ENCODE measurements at places on chromosomes 11 and 22.

- no peak for DNase-seq
Measured at GRCh38 chr11:130499828-130500227, 51.4 kb downstream of the ADAMTS15 start.

GRCh38 chr11:58813693-58814092, 30.8 kb downstream of the GLYATL2 start:
- DNase-seq = no peak

DNA sequence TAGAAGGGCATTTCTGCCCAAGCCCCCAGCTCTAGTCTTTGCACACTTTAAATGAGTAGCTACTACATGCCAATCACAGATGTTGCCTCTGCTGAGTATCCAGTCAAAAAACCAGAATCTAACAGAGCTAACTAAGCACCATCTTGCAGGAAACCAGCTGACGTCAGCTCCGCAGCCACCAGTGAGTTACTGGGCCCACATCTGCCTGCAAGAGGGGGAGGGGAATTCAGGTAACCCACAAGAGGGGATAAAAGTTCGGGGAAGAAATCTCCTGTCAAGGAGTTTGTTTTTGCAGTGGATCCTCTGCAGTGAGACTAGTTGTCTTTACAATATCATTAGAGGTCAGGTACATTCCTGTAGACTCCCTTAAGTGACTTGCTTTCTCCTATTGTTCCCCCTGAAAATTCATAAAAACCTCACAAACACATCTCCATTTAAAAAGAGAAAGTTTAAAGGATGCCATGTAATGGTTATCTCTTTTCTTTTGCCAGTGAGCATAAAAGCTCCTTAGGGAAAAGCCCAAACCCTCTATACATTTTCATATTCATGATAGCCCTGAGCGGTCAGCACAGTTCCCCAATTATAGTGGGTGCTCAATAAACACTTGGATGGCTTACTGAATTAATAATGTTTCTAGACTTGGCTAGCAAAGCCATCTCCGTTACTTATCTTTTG, 9.3 kb downstream of the CD44 start:
- no peak for DNase-seq

GRCh38 chr11:56910785-56911184, 77.9 kb upstream of the OR5AK2 start:
- no peak for DNase-seq

DNA sequence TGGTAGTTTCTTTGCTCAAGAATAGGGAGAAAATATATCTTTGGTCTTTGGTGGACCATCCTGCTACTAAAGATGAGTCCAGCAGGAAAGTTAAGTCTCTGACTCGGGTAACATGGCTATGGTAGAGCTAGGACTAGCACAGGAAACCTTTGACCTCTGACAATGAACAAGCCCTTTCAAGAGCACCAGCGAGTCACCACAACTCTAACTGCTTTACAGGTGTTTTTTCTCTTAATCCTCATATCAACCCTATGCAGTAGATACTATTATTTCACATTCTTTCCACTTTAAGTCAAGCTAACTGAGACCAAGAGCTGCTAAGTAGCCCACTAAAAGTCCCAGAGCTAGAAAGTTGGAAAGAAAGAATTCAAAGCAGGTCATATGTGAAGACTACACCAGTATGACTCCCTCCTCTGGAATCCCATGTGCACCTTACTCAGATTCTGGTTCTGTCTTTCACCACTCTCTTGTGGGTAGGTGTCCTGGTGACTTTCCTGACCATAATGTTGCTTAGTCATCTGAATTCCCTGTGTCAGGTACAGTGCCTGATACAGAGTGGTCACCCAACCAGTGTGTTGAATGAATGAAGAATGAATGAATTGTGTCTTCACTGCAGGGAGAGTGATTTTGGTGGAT, 53.8 kb upstream of the ME3 start:
- DNase-seq = no peak

All from NCI-H1436 treated with DMSO at 0.1 percent for 48 hours (cell line).